Chondrocyte (in vitro differentiated cells): ENCODE measurements at places on chromosomes 6 and 20. TPM values are rescaled to one million over a fixed set of nuclear protein-coding genes. Genes with fewer than 3 reads are reported as not detected.
A peak's percentile ranks its signal among the peaks of the same experiment; 100 is the strongest.

The LY6G6F gene
- not detected in 3 replicates for total RNA-seq

The PRL gene
- total RNA-seq = not detected in 3 replicates

- H3K4me1 ChIP-seq = peaks cover 13% of the 10 kb centered on the region
- DNase-seq = no peak
- no peaks in the 10 kb centered on the region for H3K36me3 ChIP-seq
- H3K4me3 ChIP-seq = no peak overlapping the region
- no peaks in the 10 kb centered on the region for H3K27me3 ChIP-seq
Observed at GRCh38 chr6:139638179-139638941, 263.9 kb upstream of the CITED2 start.

The TCF15 gene
- total RNA-seq = 0.28 to 0.50 TPM in 2 of 3 replicates, not detected in the other

GRCh38 chr6:166334878-166335277 is 7.5 kb downstream of the SFT2D1 start:
- no peak overlapping the region for H3K27ac ChIP-seq
- H3K27me3 ChIP-seq = no peaks in the 10 kb centered on the region
- peaks cover 26% of the 10 kb centered on the region for H3K4me1 ChIP-seq
- no peak overlapping the region for H3K4me3 ChIP-seq
- peaks cover 7% of the 10 kb centered on the region for H3K36me3 ChIP-seq

GRCh38 chr6:154440022-154440421 is 70.5 kb downstream of the CNKSR3 start:
- no peak overlapping the region for H3K27ac ChIP-seq
- H3K27me3 ChIP-seq = no peaks in the 10 kb centered on the region
- H3K4me3 ChIP-seq = no peak overlapping the region
- peaks cover 14% of the 10 kb centered on the region for H3K36me3 ChIP-seq

The SLC4A11 gene
- total RNA-seq = 4.2 to 4.9 TPM (median 4.3 TPM) in 3 replicates

GRCh38 chr6:137820425-137820824 is 46.6 kb upstream of the TNFAIP3 start:
- no peak for DNase-seq
- H3K4me1 ChIP-seq = peaks cover 22% of the 10 kb centered on the region
- H3K27ac ChIP-seq = no peak overlapping the region
- H3K4me3 ChIP-seq = no peak overlapping the region
- no peaks in the 10 kb centered on the region for H3K27me3 ChIP-seq

- peaks cover 2% of the 10 kb centered on the region for H3K36me3 ChIP-seq
- DNase-seq = peak; percentile 51
- peaks cover 32% of the 10 kb centered on the region for H3K4me1 ChIP-seq
- H3K27ac ChIP-seq = no peak overlapping the region
Observed at GRCh38 chr20:4153661-4154238, 138.4 kb upstream of the RNF24 start.

DNA sequence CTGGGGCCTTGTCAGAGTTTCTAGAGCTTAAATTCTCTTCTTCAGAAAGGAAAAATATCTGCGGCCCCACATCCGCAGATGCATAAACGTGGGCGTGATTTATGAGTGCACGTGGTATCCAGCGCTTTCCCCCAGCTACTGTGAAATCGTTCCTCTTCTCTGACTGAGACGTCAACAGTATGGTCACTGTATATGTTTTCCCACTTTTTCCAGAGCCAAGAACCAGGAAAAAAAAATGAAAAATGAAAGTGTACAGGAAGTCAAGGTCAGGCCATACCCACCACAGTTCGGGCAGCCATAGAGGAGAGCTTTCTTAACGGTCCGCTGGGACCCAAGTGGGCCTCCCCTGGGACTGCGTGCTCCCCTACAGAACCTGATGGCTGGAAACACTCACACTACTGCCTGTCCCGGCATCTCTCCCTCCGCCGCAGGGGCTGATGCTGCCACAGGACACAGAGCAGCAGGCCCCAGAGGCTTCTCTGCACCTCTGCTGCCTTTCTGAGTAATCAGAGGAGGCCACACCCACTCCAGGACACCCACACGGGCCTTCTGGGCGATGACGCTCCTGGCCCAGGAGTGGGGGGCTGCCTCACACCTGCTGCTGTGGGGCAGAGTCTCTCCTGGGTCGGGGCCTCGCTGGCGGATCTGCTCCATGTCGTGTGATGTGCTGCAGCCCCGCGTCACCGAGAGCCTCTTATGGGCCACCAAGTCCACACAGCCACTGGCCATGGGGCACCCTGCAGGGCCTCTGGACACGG is 16.4 kb upstream of the STX16 start:
- no peak for DNase-seq
- H3K4me3 ChIP-seq = no peak overlapping the region
- peaks cover 4% of the 10 kb centered on the region for H3K36me3 ChIP-seq
- H3K27ac ChIP-seq = no peak overlapping the region

The SLA2 gene
- total RNA-seq = 0.24 TPM in 1 of 3 replicates, not detected in the others

DNA sequence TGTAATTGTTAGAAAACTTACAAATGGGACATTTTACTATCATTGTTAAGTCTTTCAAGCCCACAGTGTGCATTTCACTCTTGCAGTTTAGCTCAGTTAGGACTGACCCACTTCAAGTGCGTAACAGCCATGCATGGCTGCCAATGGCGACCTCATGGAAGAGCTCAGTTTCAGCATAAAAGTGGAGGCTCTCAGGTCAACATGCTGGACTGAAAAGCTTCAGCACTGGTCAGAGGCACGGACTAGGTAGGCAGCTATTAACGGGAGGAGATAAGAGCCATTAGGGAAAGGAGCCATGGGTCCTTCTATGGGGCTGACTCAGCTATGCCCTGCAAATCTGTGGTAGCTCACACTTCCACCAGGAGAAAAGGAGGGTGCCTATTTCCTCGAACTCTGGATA is 101.8 kb downstream of the TTLL2 start:
- no peaks in the 10 kb centered on the region for H3K4me1 ChIP-seq
- peaks cover 28% of the 10 kb centered on the region for H3K27me3 ChIP-seq
- no peak overlapping the region for H3K27ac ChIP-seq
- H3K36me3 ChIP-seq = peaks cover 2% of the 10 kb centered on the region

GRCh38 chr6:113540466-113540865 is 316.7 kb upstream of the MARCKS start:
- peak overlapping the region; percentile 30 for H3K27ac ChIP-seq
- no peaks in the 10 kb centered on the region for H3K27me3 ChIP-seq
- no peak overlapping the region for H3K4me3 ChIP-seq
- no peak for DNase-seq
- peaks cover 2% of the 10 kb centered on the region for H3K36me3 ChIP-seq

DNA sequence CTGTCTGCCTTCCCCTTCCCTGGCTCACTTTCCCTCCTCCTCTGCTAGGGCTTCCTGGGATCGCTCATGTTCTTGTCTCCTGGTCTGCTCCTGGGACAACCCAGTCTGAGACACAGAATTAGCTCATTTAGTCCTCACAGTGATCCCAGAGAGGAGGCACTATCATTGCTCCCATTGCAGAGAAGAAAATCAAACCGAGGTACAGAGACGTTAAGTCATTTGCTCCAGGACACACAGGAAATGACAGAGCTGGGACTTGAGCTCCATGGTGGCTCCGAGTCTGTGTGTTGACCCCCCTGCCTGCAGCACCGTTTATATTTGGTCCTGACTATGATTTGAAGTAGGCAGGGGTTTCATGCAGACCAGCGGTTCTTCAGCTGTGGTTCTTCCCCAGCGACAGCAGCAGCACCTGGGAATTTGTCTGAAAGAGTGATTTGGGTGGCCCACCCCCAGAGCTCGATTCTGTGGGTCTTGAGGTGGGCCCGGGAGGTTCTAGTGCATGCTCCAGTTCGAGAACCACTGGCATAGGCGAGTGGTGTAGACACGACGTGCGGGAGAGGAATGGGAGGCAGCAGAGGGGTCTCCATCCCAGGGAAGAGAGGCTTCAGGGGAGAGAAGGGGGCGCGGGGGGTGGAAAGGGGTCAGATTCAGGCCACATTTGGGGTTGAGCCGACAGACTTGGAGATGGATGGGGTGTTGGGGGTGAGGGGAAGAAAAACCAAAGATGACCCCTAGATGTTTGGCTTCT is 24.7 kb downstream of the PCK1 start:
- H3K4me3 ChIP-seq = no peak overlapping the region
- H3K27ac ChIP-seq = no peak overlapping the region
- peak; percentile 47 for DNase-seq
- H3K36me3 ChIP-seq = no peaks in the 10 kb centered on the region

The WRNIP1 gene
- 34.0 to 36.1 TPM (median 34.6 TPM) in 3 replicates for total RNA-seq

The GRIK2 gene
- 8.2 to 15.8 TPM (median 8.3 TPM) in 3 replicates for total RNA-seq

The PSORS1C1 gene
- 4.2 to 6.0 TPM (median 5.5 TPM) in 3 replicates for total RNA-seq

- DNase-seq = peak; percentile 53
- H3K27me3 ChIP-seq = peaks cover 3% of the 10 kb centered on the region
- peaks cover 11% of the 10 kb centered on the region for H3K4me1 ChIP-seq
- no peak overlapping the region for H3K4me3 ChIP-seq
- H3K36me3 ChIP-seq = no peaks in the 10 kb centered on the region
Observed at GRCh38 chr20:24481173-24481572, 11.7 kb downstream of the SYNDIG1 start.

- no peak for DNase-seq
- peaks cover 7% of the 10 kb centered on the region for H3K27me3 ChIP-seq
- no peak overlapping the region for H3K27ac ChIP-seq
- H3K36me3 ChIP-seq = peaks cover 3% of the 10 kb centered on the region
- H3K4me3 ChIP-seq = no peak overlapping the region
- H3K4me1 ChIP-seq = peaks cover 5% of the 10 kb centered on the region
Observed at GRCh38 chr6:150334790-150335783, 33.7 kb upstream of the IYD start.

DNA sequence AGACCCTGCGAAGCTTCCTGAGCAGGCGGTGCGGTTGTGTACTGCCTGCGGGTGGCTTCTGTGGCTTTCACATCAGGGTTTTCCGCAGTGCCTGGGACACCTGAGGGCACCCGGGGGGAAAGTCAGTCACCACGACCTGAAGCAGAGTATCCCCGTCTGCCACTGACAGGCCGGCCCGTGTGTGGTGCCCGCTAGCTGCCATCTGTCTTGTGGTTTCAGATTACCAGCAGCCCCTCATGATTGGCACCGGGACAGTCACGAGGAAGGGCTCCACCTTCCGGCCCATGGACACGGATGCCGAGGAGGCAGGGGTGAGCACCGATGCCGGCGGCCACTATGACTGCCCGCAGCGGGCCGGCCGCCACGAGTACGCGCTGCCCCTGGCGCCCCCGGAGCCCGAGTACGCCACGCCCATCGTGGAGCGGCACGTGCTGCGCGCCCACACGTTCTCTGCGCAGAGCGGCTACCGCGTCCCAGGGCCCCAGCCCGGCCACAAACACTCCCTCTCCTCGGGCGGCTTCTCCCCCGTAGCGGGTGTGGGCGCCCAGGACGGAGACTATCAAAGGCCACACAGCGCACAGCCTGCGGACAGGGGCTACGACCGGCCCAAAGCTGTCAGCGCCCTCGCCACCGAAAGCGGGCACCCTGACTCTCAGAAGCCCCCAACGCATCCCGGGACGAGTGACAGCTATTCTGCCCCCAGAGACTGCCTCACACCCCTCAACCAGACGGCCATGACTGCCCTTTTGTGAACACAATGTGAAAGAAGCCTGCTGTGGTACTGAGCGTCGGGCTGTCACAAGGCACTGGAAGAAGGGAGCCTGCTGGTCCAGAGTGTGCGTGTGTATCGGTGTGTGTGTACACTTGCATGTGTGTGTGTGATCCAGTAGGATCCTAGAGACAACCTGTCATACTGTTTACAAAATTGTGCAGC is 54.4 kb downstream of the GOPC start:
- DNase-seq = peak; percentile 93
- H3K4me1 ChIP-seq = peaks cover 41% of the 10 kb centered on the region
- H3K27me3 ChIP-seq = no peaks in the 10 kb centered on the region
- H3K36me3 ChIP-seq = peaks cover 29% of the 10 kb centered on the region
- no peak overlapping the region for H3K4me3 ChIP-seq
- peak overlapping the region; percentile 65 for H3K27ac ChIP-seq

DNA sequence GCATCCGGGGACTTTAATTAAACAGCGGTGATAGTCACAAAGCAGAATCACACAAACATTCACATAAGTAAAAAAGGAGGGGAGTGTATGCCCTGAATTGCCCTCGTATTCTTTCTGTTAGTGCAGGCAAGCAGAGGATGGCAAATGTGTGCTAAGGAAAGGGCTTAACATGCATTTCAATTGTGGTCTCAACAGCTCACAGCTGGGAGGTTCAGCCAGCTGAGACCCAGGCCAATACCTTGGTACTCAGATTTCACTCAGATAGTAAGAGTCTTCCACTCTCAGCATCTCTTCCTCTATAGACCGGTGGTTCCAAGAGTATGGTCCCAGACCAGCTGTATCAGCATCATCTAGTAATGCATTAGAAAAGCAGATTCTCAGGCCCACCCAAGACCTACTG is 215.1 kb downstream of the PHACTR1 start:
- no peaks in the 10 kb centered on the region for H3K4me1 ChIP-seq
- peaks cover 11% of the 10 kb centered on the region for H3K27me3 ChIP-seq
- DNase-seq = no peak

The SLC24A3 gene
- total RNA-seq = 0.10 TPM in 2 of 3 replicates, not detected in the other

- peak overlapping the region; percentile 47 for H3K4me3 ChIP-seq
- peaks cover 5% of the 10 kb centered on the region for H3K36me3 ChIP-seq
- no peak for DNase-seq
- H3K27ac ChIP-seq = peak overlapping the region; percentile 22
- no peaks in the 10 kb centered on the region for H3K27me3 ChIP-seq
Observed at GRCh38 chr20:62793757-62794006, 2.6 kb upstream of the MRGBP start.

- DNase-seq = no peak
- H3K27me3 ChIP-seq = no peaks in the 10 kb centered on the region
- H3K27ac ChIP-seq = no peak overlapping the region
- H3K4me1 ChIP-seq = peaks cover 15% of the 10 kb centered on the region
- H3K4me3 ChIP-seq = no peak overlapping the region
- H3K36me3 ChIP-seq = no peaks in the 10 kb centered on the region
Observed at GRCh38 chr6:14474816-14475215, 357.2 kb downstream of the CD83 start.

The RSPO3 gene
- 0.21 to 18.1 TPM (median 0.22 TPM) in 3 replicates for total RNA-seq

The FRMD1 gene
- 0.20 to 0.28 TPM in 2 of 3 replicates, not detected in the other for total RNA-seq

DNA sequence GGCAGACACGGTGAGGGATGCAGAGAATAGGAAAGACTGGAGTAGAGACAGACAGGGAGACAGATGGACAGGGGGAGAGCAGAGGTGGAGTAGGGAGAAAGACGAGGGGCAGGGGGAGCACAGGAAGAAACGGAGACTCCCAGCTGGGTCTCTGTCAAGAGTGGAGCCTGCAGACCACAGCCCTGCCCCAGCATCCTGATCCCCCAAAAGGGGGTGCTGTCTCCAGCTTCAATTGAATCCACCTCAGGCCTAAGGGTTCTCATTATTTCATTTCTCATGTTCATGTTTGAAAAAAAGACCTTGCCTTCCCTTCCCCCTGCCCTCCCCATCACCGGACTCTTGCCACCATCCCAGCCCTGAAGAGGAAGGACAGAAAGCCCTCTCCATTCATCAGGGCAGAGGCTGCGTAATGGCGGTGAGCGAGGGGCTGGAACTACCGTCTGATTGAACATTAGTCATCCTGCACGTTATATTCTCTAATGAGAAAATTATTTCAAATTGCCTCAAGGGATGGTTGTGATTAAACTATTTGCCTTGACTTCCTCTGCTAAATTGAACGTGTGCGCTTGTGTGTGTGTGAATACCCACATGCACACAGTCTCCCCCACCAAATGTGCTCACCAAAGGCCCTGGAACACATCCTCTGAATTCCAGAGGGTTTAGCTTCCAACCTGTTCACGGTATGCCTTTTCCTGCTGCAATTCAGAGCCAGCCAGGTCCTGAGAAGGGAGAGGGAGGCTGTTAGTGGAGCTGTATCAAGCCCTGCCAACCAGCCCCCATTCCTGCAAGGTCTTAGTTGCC is 98.3 kb downstream of the CDC5L start:
- peaks cover 7% of the 10 kb centered on the region for H3K27me3 ChIP-seq
- H3K4me1 ChIP-seq = peaks cover 34% of the 10 kb centered on the region
- H3K4me3 ChIP-seq = no peak overlapping the region
- DNase-seq = no peak
- H3K27ac ChIP-seq = peak overlapping the region; percentile 43

The CTCFL gene
- not detected in 3 replicates for total RNA-seq

The TASP1 gene
- total RNA-seq = 8.9 to 12.1 TPM (median 9.0 TPM) in 3 replicates

- peaks cover 10% of the 10 kb centered on the region for H3K4me1 ChIP-seq
- H3K27me3 ChIP-seq = no peaks in the 10 kb centered on the region
- H3K27ac ChIP-seq = peak overlapping the region; percentile 76
- no peak overlapping the region for H3K4me3 ChIP-seq
Observed at GRCh38 chr20:34452281-34452982, 63.8 kb upstream of the DYNLRB1 start.
